ENCODE measurements at places on chromosomes 12 and 14.

- DNase-seq, result no peak
Observed at GRCh38 chr12:74889073-74889472, 320.6 kb downstream of the KCNC2 start.

DNA sequence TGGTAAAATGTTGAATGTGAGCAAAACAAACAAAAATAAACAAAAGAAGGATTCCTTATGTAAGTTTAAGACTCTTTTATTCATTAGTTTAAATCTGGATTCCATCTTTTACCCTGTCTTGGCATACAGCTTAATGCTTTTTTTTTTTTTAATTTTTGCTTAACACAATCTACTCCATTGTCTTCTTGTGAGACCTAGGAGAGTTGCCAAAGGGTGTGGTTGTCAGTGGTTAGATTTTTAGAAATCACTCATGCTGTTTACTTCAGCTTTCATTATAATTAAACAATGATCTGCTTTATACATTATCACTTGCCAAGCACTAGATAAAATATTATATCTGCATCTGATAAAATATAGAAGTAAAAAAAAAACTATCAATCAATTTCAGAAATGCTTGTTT, 77.7 kb upstream of the KITLG start:
- peak; percentile 86 for DNase-seq

- DNase-seq, result no peak
Observed at GRCh38 chr14:74892745-74893144, 11.0 kb downstream of the DLST start.

- no peak for DNase-seq
Observed at GRCh38 chr12:5636907-5637306, 205.0 kb downstream of the NTF3 start.

DNA sequence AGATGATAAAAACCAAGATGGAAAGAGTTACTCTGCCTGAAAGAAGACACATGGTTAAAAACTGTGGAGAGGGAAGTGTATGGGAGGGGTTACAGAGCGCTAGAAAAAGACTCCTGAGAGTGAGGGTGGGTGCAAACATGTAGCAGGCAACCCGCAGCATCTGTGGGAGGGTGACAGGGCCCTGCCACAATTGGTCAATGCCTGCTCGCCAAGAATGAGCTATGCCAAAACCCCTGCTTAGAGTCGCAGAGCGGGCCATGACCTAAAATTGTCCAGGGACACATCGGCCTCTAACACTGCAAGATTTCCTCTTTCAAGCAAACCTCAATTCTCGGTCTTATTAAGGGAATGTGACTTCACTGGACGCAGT, 700 bp downstream of the PRKAG1 start:
- no peak for DNase-seq
